ENCODE measurements at places on chromosomes 4 and X.

- DNase-seq = no peak
Observed at GRCh38 chr4:80370635-80371034, 35.1 kb downstream of the CFAP299 start.

- no peak for DNase-seq
Observed at GRCh38 chr4:38711066-38711465, 47.1 kb downstream of the KLF3 start.

DNA sequence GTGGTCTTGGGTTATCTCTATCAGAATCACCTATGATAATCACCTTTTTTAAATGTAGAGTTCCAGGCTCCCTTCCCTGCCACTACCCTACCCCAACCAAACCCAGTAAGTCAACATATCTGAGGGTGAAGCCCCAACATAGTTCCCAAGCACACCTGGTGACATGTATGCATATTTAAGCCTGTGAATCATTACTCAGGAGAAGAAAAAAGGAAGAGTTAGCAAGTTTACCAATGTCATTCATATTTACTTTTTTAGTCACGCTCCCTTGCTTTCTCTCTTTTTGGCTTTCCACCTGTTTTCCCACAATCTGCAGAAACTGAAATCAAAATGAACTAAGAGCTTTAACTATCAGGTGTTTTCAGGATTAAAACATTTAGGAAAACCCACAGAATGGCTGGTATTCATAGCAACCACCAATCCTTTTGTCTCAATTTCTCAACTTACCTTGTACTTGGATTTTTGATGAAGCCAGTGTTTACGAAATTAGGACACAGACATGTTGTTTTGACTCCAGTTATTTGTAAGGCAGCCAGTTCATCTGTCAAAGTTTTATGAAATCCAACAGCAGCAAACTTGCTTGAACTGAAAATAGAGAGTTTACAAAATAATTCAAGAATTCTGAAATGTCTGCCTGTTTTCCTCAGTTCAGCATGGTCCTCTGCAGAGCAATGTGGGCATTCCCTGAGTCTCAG is 34.0 kb downstream of the HSD17B11 start:
- no peak for DNase-seq

- DNase-seq = no peak
Observed at GRCh38 chr4:122705009-122705408, 27.5 kb upstream of the BBS12 start.

- no peak for DNase-seq
Observed at GRCh38 chr4:151783867-151784266, 23.1 kb upstream of the GATB start.

DNA sequence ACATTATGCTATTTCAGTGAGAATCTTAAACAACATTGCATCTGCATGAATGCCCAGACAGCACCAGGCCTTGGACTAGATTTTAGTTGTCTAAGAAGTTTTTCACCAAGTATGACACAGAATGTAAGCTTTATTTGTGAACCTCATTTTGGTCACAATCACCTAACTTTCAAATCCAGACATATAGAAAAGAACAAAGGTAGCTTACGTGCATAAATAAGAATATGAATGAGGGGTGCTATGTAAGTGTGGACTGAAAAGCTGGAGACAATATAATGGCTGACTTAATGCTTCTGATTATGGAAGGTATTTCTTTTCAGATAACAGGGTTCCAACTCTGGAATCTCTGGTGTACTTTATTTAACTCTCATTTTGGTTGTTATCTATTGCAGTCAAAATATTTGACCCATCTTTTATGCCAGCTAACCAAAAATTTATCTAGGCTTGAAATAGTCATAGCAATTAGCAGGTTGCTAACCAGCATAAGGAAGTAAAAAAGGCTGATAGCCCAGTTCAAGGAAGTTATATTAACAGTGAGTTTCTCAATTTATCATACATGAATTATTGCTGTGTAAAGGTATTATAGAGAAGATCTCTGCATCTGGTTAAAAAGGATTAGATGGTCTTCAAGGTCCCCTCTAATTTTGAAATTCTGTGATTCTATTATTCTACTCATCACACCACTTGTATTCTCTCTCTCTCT is 36.5 kb downstream of the SLC7A11 start:
- no peak for DNase-seq

GRCh38 chrX:137031517-137032340 is 2.1 kb downstream of the GPR101 start:
- DNase-seq = peak; percentile 53

GRCh38 chrX:151912221-151912620 is 468 bp upstream of the MAGEA4 start:
- no peak for DNase-seq

- DNase-seq = no peak
Observed at GRCh38 chrX:133254666-133255065, 36.5 kb upstream of the TFDP3 start.

DNA sequence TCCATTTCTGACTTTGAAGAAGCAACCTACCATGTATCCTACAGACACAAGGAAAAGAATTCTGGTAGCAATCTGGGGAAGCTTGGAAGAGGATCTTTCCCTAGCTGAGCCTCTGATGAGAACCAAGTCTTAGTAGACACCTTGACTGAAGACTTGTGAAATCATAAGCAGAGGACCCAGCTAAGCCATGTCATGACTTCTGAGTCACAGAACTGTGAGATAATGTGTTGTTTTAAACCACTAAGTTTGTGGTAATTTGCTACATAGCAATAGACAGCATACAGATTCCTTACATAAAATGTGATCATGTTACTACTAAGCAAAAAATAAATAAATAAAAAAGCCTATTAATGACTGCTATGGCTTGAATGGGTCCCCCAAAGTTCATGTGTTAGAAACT is 71.3 kb upstream of the ANKRD50 start:
- DNase-seq = no peak

GRCh38 chr4:169253113-169253671 is 17.6 kb downstream of the SH3RF1 start:
- no peak for DNase-seq

GRCh38 chr4:165288639-165289422 is 38.6 kb upstream of the MSMO1 start:
- no peak for DNase-seq

DNA sequence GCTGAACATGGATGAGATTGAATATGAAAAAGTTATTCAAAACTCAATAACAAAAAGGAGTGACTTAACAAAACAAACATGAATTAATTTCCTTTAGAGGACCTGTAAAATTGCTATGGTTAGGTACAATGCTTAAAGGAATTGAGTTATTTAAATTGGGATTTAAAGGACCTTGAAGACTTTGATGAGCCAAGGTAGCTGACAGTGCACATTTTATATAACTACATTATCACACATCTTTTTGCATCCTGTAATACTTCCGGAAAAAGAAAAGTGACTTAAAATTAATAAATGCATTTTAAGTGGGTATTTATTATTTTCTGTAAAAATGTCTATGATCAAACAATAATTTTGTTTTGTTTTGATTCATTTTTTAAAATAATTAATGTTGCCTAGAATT is 964.8 kb upstream of the SLIT2 start:
- no peak for DNase-seq

DNA sequence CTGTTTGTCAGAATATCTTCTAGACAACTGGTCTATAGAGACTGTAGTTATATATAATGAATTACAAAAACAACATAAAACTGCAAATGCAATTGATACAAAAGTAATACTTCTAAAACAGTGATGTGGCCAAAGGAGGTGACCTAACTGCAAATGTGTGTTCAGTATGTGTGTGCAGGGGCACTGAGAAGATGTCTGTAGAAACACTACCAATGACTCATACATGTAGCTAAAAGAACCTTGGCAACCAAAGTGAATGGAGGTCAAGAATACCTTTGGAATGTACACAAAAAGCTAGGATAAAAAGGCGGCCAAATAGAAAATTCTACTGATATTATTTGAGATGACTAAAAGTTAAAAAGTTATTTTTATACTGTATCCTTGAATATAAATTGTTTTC is 261.8 kb downstream of the CAMK2D start:
- no peak for DNase-seq

DNA sequence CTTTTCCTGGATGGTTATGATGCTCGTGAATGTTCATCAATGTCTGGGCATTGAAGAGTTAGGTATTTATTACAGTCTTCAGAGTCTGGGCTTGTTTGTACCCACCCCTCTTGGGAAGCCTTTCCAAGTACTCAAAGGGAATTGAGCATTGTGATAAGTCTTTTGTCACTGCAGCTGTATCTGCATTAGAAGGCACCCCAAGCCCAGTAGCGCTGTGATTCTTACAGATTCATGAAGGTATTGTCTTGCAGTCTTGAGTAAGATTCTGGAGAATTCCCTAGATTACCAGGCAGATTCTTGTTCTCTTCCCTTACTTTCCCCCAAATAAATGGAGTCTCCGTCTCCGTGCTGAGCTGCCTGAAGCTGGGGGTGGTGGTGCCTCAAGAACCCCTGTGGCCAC is 173.4 kb upstream of the HUWE1 start:
- DNase-seq = no peak

- no peak for DNase-seq
Observed at GRCh38 chr4:158785718-158786117, 16.9 kb downstream of the FNIP2 start.

DNA sequence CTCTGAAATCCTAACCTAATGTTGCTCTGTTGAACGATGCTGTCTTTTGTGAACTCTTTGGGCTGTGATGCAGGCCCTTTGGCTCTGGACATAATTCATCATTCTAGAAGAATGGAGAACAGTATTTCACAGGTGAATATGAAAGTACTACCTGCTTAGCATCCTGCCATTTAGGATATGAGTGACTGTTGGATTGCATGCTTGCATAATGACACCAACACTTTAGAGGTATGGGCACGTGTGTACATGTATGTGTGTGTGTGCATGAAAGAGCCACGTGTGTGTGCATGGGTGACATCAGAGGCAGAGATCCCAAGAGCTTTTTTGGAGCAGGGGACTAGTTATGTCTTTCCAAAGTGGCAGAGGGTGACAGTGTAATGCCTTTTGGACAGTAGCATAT is 70.2 kb upstream of the ZNF518B start:
- DNase-seq = no peak

- no peak for DNase-seq
Observed at GRCh38 chr4:74203467-74203866, 45.5 kb downstream of the MTHFD2L start.

GRCh38 chrX:105696870-105697269 is 125.5 kb upstream of the NRK start:
- DNase-seq = no peak

GRCh38 chr4:143337600-143338287 is 1.1 kb downstream of the GAB1 start:
- peak; percentile 69 for DNase-seq

DNA sequence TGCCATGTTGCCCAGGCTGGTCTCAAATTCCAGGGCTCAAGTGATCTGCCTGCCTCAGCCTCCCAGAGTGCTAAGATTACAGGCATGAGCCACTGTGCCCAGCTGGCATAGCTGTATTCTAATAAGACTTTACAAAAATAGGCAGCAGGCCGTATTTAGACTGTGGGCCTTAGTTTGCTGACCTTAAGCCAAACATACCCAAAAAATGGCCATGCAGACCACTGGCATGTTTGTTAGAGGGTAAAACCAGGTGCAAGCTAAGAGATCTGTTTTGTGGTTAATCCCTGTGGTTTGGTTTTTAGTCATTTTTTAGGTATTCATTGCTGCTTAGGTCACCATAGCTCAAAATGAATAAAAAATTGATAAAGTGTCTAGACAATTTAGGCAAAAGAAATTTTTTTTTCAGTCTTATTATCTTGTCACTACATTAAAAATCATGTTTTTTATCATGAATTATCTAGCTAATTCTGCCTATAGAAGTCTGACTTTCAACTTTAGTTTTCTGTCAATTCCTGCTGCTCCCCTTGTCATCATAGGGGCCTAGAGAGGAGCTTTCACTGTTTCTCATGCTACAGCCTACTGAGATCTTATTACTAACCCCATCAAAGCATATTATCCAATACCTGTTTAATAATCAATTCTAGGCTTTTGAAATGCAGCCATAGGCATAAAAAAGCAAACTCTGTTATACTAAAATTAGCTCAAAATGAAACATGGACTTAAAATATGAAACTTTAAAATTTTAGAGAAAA is 7.5 kb upstream of the SPINK2 start:
- DNase-seq = no peak

- DNase-seq = no peak
Observed at GRCh38 chr4:170805352-170805751, 715.6 kb upstream of the AADAT start.

DNA sequence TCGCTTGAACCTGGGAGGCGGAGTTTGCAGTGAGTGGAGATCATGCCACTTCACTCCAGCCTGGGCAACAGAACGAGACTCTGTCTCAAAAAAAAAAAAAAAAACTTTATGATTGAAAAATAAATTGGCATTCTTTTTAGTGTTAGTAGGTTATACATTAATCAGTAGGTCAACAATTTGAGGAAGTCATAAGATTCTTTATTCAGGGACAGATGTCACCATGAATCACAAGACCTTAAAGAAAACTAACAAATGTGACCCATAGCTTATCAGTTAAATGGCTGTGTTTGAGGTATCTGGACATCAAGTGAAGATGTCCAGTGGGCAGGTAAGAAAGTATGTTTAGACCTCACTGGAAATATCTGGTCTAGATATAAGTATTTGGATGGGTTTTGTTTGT is 9.3 kb upstream of the PRMT9 start:
- DNase-seq = no peak

Data from head of caudate nucleus (tissue), 42 donors.